ENCODE measurements at places on chromosomes 7 and 10.

GRCh38 chr10:43961523-43962345 lies 313.1 kb upstream of the ZNF32 start:
- DNase-seq, result no peak

DNA sequence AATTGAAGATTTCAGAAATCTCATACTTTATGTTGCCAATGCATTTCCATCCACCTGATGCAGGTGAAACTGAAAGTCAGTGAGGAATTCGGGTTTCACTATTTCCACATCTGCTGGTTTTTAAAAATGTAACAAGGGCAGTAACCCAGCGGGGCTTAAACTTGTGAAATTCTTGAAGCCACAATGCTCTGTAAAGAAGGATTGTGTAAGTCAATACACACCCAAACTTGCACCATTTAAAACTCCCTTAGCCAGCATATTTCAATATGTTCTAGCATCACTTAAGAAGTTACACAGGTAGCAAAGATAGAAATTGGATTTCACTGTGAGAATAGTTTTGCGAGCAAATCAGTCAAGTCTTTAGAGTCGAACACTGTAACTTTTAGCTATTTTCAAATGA lies 386.1 kb downstream of the PLXDC2 start:
- DNase-seq, result no peak

DNA sequence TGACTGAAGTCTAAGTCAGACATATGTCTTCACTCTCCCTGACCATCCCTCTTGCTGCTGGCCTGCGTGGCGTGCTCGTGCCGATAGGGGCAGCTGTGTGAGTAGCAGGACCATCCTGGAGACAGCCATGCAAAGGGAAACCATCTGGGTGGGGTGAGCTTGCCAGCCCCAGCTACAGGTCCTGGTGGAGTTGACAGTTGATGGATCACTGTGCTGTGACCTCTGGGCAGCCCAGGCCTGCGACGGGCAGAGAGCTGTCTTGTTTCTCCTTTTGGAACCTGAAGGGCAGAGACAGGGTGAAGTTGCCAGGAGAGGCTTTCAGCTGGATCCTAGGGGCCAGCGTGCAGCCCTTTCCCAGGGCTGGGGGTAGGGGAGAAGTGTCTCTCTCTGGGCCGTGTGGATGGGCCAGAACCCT lies 44.7 kb downstream of the GRK5 start:
- no peak for DNase-seq

DNA sequence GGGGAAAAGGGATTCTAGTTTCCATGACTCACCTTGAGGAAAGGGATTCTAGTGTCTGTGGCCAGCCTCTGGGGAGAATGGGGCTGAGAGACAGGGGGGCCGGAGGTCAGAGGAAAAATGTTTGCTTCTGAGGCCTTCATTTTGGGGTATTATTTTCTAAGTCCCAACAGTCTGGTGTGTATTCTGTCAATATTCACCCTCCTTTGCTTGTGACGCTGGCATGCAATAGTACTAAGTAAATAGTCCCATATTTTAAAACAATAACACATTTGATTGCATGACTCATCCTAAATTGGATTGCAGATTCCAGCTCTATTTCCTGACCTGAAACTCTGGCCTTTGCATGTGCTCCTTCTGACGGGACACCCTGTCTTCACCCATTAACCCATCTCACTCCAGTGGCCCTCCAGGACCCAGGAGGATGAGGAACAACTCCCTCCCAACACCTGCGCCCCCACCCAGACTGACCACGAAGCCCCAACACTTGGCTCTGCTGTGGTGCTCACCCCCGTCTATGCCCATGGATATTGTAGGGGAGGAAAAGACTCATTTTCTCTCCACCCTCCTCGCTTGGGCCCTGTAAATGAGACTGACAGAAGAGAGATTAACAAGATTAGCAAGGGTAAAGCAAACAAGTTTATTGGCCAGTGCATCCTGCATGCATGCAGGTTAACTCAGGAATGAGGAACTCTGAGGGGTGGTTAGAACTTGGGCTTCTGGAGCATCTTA lies 495.6 kb upstream of the KLF6 start:
- DNase-seq, result no peak

DNA sequence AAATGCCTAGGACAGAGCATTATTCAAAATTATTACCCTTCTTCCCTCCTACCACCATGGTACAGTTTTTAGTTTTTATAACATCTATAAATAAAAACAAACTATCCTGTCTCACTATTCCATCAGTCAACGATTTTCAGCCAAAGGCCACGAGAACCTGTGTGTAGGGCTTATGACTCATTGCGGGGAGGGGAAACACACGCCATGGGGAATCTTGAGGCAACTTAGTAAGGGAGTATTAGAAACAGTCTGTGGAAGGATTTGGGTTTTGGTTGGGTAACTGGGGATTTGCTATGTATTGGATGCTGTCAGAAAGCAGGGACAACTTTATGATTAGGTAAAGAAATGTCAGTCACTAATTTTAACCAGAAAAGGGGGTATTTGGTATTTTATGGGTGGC lies 14.7 kb downstream of the GPR141 start:
- no peak for DNase-seq

GRCh38 chr7:12322284-12322902 lies 81.3 kb downstream of the VWDE start:
- DNase-seq, result no peak

GRCh38 chr10:56116684-56117083 lies 244.4 kb downstream of the ZWINT start:
- no peak for DNase-seq

DNA sequence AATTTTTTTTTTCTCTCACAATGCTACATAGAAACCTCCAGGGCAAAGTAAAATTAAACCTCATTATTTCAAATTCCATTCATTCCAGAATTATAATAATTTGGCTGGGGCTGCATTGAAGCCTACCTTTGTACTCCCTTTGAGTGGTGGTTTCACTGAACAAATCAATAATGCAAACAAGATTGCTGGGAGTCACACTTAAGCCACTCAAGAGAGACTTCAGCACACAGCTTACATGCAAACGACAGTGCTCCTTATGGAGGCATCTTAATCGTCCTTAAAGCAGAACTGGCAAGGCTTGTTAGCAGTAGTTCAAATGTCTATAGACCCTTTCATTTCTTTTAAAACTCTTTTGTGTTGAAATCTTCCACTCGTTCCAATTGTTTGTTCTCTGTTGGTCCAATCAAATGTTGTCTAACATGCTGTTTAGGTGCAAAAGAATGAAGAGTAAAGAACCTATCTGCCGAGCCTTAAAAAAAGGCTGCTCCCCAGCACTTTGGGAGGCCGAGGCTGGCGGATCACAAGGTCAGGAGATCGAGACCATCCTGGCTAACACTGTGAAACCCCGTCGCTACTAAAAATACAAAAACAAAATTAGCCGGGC lies 294.9 kb downstream of the FGFR2 start:
- DNase-seq, result no peak

GRCh38 chr7:140223515-140224221 lies 46.9 kb upstream of the KDM7A start:
- DNase-seq, result no peak

- DNase-seq, result no peak
Measured at GRCh38 chr7:123745437-123745836, 3.4 kb downstream of the WASL start.

GRCh38 chr10:87094373-87095235 lies at the start of the genes GLUD1 and SHLD2:
GLUD1 (minus strand) TSS chr10:87094843; CDS start chr10:87094769, 74 bp downstream.
SHLD2 (plus strand) TSS chr10:87095206; CDS start chr10:87151355, 56,149 bp downstream.
- peak; percentile 75 for DNase-seq

- no peak for DNase-seq
Measured at GRCh38 chr7:6359021-6359420, 86.6 kb upstream of the CYTH3 start.

GRCh38 chr10:31128536-31128935 lies 96.9 kb upstream of the ZNF438 start:
- DNase-seq, result no peak

- peak; percentile 14 for DNase-seq
Measured at GRCh38 chr10:46228563-46229071, 58.2 kb upstream of the ANTXRL start.

- no peak for DNase-seq
Measured at GRCh38 chr7:8581842-8582241, 148.4 kb downstream of the NXPH1 start.

- no peak for DNase-seq
Measured at GRCh38 chr10:34940436-34940835, 125.3 kb upstream of the PARD3 start.

DNA sequence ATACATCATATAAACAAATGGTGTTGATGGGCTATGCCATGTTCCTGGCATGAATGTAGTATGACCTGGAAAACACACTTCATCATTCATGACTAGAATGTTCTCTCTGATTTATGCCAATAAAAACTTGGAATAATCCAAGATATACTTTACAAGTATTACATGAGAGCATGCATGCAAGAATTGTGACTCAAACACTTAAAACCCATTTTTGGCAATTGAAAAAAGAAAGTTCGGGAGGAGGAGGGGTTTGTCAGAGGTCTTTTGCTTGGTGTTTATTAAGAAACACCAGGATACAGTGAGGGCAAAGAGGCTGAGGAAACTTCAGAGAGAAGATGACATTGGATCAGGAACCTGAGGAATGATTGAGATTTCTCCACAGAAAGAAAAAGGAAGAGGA lies 10.2 kb upstream of the CUL1 start:
- DNase-seq, result no peak

DNA sequence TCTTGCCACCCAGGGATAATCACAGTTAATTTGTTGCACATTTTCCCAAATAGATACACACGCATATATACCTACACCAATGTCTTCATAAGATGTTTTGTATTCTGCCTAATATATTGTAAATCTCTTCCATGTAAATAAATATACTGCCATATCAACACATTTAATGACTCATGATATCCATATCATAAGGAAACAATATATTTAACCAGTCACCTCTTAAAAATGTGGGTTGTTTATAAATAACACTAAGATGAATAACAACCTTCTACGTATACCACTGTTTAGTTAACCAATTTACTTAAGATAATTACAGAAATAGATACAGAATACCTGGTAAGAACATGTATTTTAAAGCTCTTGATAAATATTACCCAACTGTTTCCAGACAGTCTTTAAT lies 38.2 kb downstream of the ELAPOR2 start:
- DNase-seq, result no peak

- no peak for DNase-seq
Measured at GRCh38 chr10:114138581-114138980, 35.4 kb downstream of the CCDC186 start.

- DNase-seq, result peak; percentile 30
Measured at GRCh38 chr7:30285067-30285535, 704 bp downstream of the ZNRF2 start.

DNA sequence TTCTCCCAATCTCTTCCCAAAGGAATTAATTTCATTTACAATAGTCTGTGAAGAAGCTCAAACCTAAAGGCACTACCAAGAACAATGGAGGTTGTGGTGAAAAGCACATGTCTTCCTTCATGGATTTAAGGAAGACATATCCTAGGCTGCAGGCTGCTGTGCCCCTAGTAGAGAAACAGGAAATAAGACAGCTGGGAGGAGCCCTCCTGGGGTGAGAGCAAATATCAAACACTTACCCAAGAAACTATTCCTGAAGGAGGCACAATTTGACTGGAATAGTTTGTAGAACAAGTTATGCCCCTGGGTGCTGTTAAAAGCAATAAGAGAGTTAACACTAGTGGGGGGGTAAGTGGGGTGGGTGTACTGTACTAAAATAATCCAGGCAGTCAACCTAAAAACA lies 30.1 kb downstream of the PDZD8 start:
- DNase-seq, result no peak

All from stimulated activated CD4-positive, alpha-beta T cell treated with anti-CD3 and anti-CD28 coated beads, Interleukin-15, amount 100 ng/mL, for 1 hour (primary cell).